WTC11 (cell line): ENCODE measurements at places on chromosomes 16 and 17. TPM values are rescaled to one million over a fixed set of nuclear protein-coding genes. Genes with fewer than 3 reads are reported as not detected.

Gene GHDC
- 7.5 to 11.1 TPM (median 11.1 TPM) in 3 replicates for total RNA-seq

DNA sequence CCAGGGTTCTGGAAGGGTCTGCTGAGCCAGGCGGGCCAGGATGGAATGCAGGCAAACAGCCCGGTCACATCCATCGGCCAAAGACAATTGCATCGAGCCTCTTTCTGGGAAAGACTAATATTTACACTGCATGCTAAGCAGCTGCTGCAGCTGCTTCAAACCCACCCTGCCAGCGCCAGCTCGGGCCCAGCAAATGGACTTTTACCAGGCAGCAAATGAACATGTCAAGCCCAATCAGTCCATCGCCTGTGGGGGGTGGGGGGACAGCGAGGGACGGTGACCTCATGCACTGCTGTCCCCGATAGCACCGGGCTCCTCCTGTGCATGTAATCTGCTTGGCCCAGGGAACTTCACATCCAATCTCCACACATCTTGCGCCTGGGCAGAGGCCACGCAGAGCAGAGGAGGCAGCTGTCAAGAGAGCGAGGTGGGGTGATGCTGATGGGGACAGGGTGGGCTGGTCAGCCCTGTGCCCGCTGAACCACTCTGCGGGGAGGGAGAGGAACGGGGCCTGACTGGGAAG, 39.4 kb upstream of the CDH5 start:
- no peak for DNase-seq
- no peak overlapping the region for H3K4me3 ChIP-seq
- H3K4me1 ChIP-seq, result peaks cover 19% of the 10 kb centered on the region
- H3K36me3 ChIP-seq, result no peaks in the 10 kb centered on the region; the same call in 1 of the 2 replicates
- H3K27me3 ChIP-seq, result peaks cover 5% of the 10 kb centered on the region
- no peak overlapping the region for H3K27ac ChIP-seq

- H3K36me3 ChIP-seq, result no peaks in the 10 kb centered on the region
- H3K27me3 ChIP-seq, result peaks cover 29% of the 10 kb centered on the region
- H3K4me3 ChIP-seq, result no peak overlapping the region
- H3K27ac ChIP-seq, result no peak overlapping the region
- DNase-seq, result no peak
- peaks cover 43% of the 10 kb centered on the region for H3K4me1 ChIP-seq
These were observed 9.3 kb downstream of the CCDC102A start for GRCh38 chr16:57527027-57527426.

Gene TMEM235
- 0.24 to 0.41 TPM (median 0.27 TPM) in 3 replicates for total RNA-seq

- no peak overlapping the region for H3K27ac ChIP-seq
- H3K27me3 ChIP-seq, result no peaks in the 10 kb centered on the region
- H3K36me3 ChIP-seq, result no peaks in the 10 kb centered on the region
- DNase-seq, result no peak
These were observed 6.8 kb upstream of the MPRIP start for GRCh38 chr17:17035490-17035889.

Gene MT1H
- 122 to 164 TPM (median 159 TPM) in 3 replicates for total RNA-seq

Gene NHERF2
- total RNA-seq, result 23.3 to 31.1 TPM (median 28.0 TPM) in 3 replicates

DNA sequence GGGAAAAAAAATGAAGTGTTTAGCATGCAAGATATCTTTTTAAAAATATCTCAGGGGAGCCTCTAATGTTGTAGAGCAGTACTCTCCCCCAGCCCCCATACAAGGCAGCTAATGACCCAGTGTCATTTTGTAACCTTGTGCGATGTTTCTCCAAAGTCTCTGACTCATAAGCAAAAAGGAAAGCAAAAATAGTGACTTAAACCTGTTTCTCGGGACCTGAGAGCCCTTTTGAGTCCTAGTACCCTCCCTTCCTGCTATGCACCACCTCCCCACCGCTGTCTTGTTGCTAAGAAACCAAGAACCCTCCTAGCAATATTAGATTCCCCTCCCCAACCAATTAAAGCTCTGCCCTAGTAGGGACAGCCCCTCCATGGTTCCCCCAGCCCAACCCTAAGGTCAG, 2.8 kb downstream of the MYCBPAP start:
- no peak overlapping the region for H3K4me3 ChIP-seq
- H3K27ac ChIP-seq, result no peak overlapping the region
- peaks cover 32% of the 10 kb centered on the region for H3K4me1 ChIP-seq
- no peak for DNase-seq
- H3K36me3 ChIP-seq, result no peaks in the 10 kb centered on the region

DNA sequence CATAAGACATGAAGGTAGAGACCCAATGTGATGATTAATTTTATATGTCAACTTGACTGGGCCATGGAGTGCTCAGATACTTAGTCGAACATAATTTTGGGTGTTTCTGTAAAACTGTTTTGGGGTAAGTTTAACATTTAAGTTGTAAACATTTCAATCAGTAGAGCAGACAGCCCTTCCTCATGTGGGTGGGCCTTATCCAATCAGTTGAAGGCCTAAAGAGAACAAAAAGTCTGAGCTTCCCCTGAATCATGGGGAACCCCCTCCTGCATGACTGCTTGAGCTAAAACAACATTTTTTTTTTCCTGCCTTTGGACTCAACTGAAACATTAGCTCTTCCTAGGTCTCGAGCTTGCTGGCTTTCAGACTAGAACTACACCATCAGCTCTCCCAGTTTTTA, 327.3 kb upstream of the SOX9 start:
- no peak overlapping the region for H3K4me3 ChIP-seq
- no peaks in the 10 kb centered on the region for H3K36me3 ChIP-seq
- no peak overlapping the region for H3K27ac ChIP-seq
- H3K27me3 ChIP-seq, result no peaks in the 10 kb centered on the region

Gene HOXB4
- 0.04 TPM in 1 of 3 replicates, not detected in the others for total RNA-seq

GRCh38 chr17:68511254-68511670, 968 bp upstream of the PRKAR1A start:
- peaks cover 40% of the 10 kb centered on the region for H3K4me1 ChIP-seq
- DNase-seq, result no peak
- H3K27ac ChIP-seq, result peak overlapping the region; percentile 87
- H3K4me3 ChIP-seq, result peak overlapping the region; percentile 83
- peaks cover 12% of the 10 kb centered on the region for H3K36me3 ChIP-seq

GRCh38 chr17:47872019-47872650, 21.2 kb upstream of the SP6 start:
- H3K4me1 ChIP-seq, result peaks cover 56% of the 10 kb centered on the region
- peak; percentile 64 for DNase-seq
- no peak overlapping the region for H3K27ac ChIP-seq

- H3K4me1 ChIP-seq, result peaks cover 34% of the 10 kb centered on the region
- H3K27ac ChIP-seq, result peak overlapping the region; percentile 65
- DNase-seq, result peak; percentile 3
- H3K36me3 ChIP-seq, result peaks cover 9% of the 10 kb centered on the region
- H3K27me3 ChIP-seq, result no peaks in the 10 kb centered on the region
- no peak overlapping the region for H3K4me3 ChIP-seq
These were observed 116.7 kb upstream of the CHMP6 start for GRCh38 chr17:80874866-80875445.

- no peak overlapping the region for H3K4me3 ChIP-seq
- H3K27me3 ChIP-seq, result no peaks in the 10 kb centered on the region; the same call in 1 of the 2 replicates
- no peak overlapping the region for H3K27ac ChIP-seq
- H3K4me1 ChIP-seq, result peaks cover 9% of the 10 kb centered on the region
These were observed 723.2 kb downstream of the KCNJ2 start for GRCh38 chr17:70892527-70892926.

Gene DNAI2
- total RNA-seq, result 0.21 to 0.26 TPM (median 0.23 TPM) in 3 replicates

- H3K27me3 ChIP-seq, result no peaks in the 10 kb centered on the region
- peaks cover 25% of the 10 kb centered on the region for H3K4me1 ChIP-seq
- H3K36me3 ChIP-seq, result no peaks in the 10 kb centered on the region
- no peak overlapping the region for H3K27ac ChIP-seq
- DNase-seq, result no peak
- H3K4me3 ChIP-seq, result peak overlapping the region; percentile 43; the same call in 1 of the 2 replicates
These were observed 885 bp upstream of the VASN start for GRCh38 chr16:4370570-4371356.

GRCh38 chr16:85363881-85364280, 249.2 kb upstream of the GSE1 start:
- peaks cover 9% of the 10 kb centered on the region for H3K27me3 ChIP-seq
- no peak overlapping the region for H3K4me3 ChIP-seq
- DNase-seq, result no peak
- H3K36me3 ChIP-seq, result peaks cover 12% of the 10 kb centered on the region
- no peak overlapping the region for H3K27ac ChIP-seq

DNA sequence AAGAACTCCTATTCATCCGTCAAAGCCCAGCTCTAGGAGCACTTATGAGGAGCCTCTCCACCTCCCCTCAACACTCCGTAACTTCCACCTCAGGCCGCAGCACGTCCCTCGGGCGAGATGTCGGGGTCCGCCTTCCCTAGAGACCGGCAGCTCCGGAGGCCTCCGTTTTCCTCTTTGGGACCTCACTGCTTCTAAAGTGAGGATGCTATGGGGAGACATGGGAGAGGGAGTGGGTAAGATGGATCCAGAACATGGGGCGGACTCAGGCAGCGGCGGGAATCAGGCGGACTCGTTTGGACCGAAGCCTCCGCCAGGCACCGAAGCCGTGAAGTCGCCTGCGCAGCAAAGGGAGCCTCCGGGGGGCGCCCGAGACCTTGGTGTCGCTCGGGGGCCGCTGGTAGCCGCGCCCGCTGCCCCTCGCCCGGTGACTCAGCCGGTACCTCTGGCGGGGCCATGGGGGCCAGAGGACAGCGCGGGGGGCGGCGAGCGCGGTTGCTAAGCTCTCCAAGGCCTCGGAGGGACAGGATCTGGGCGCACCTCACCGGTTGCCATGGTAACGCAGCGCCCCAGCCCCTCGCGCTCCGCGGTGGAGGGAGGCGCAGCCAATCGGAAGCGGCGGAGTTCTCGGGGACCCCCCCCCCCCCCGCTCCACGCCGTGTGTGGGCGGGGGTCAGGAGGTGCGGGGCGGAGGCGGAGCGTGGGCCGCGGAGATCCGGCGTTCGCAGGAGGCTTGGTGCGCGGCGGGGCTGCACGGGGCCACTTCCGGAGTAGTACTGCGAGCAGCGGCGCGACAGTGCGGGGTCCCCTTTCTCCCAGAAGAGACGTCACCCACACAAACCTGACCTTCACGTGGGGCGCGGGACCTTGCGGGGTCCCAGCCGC, 1.3 kb upstream of the HIC1 start:
- H3K36me3 ChIP-seq, result no peaks in the 10 kb centered on the region
- H3K27ac ChIP-seq, result no peak overlapping the region
- no peaks in the 10 kb centered on the region for H3K4me1 ChIP-seq
- peaks cover 69% of the 10 kb centered on the region for H3K27me3 ChIP-seq
- peak overlapping the region; percentile 60 for H3K4me3 ChIP-seq
- DNase-seq, result peak; percentile 83

DNA sequence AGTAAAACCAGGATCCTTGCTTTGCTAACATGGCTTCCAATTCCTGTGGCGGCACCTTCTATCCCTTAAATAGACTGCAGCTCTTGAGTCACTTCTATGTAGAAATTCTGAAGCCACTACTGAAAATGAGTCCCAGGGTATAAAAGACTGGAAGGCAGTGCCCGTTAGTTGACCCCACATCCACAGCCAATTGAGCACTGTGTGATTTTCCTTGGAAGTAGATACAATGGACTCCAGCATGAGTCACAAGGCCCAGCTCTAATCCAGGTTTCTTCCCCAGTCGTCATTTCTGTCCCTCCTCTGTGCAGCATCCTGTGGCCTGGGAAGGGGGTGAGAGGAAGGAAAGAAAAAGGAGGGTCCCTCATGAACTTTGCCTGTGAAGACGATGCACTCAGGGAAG, 69.5 kb downstream of the HLF start:
- peaks cover 21% of the 10 kb centered on the region for H3K4me1 ChIP-seq
- no peaks in the 10 kb centered on the region; the same call in 1 of the 2 replicates for H3K27me3 ChIP-seq
- H3K4me3 ChIP-seq, result no peak overlapping the region
- no peaks in the 10 kb centered on the region for H3K36me3 ChIP-seq
- no peak for DNase-seq
- H3K27ac ChIP-seq, result no peak overlapping the region

Gene ATP1B2
- 29.1 to 37.5 TPM (median 35.9 TPM) in 3 replicates for total RNA-seq

Gene ZMYND15
- 0.39 to 0.71 TPM (median 0.63 TPM) in 3 replicates for total RNA-seq

Gene MYO15A
- total RNA-seq, result 2.6 to 4.5 TPM (median 3.6 TPM) in 3 replicates

Gene LRRC46
- total RNA-seq, result 0.09 to 0.39 TPM (median 0.30 TPM) in 3 replicates

Gene NPIPA8
- total RNA-seq, result 6.8 to 32.4 TPM (median 22.7 TPM) in 3 replicates

GRCh38 chr16:2774161-2774891, 2.8 kb downstream of the ELOB start:
- H3K27ac ChIP-seq, result no peak overlapping the region
- peaks cover 40% of the 10 kb centered on the region for H3K36me3 ChIP-seq
- H3K27me3 ChIP-seq, result no peaks in the 10 kb centered on the region
- DNase-seq, result no peak

Gene CES1
- total RNA-seq, result 1.5 to 2.1 TPM (median 2.0 TPM) in 3 replicates
